ENCODE measurements at places on chromosomes 11 and 22.

DNA sequence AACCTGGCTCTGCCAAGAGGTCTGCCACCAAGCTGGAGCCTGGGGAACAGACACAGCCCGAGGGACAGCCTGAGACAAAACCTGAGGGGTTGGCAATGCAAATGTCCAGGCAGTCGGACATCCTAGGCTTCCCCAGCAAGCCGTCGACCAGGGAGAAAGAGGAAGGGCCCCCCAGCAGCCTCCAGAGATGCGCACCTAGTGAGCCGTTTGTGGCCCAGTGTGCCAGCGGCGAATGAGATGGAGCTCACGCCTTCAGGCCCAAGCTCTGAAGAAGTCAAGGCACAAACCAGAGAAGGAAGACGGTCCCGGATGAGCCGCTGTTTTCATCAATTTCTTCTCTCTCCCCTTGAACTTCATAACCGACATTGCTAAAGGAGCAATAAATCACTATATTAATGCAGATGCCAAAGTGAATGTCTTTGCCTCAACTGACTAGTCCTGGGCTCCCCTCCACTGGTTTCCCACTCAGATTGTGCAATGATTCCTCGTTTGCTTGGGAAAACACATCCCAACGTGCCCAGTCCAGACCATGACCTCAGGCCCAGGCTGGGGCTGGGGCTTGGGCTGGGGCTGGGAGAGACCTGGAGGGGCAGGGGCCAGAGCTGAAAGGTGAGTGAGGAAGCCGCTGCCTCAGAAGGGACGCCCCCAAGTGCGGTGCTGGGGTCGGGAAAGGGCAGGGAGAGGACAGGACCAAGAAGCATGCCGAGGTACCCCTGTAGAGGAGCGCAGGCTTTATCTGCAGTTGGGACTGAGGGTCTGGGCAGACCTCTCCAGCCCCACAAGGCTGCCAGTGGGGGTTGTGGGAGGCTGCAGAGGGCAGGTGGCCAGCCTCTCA, 3.5 kb upstream of the DGCR2 start:
- DNase-seq = no peak

DNA sequence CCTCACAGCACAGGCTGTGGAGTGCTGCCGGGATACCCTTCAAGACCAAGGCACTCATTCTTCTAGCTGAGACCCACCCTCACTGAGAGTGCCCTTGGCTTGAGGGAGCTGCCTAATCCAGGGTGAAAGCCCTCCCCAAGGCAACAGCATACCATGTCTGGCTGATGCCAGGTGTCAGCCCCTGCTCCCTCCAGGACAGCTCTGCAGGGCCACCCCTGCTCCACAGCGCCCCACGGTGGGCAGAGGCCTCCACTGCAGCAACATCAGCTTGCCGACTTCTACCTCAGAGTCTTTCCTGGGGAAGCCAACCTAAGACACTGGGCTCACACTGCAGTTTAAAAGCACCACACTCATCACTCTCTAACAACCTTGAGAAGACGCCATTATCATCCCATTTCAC, 29.0 kb downstream of the TTLL1 start:
- DNase-seq = peak; percentile 22

DNA sequence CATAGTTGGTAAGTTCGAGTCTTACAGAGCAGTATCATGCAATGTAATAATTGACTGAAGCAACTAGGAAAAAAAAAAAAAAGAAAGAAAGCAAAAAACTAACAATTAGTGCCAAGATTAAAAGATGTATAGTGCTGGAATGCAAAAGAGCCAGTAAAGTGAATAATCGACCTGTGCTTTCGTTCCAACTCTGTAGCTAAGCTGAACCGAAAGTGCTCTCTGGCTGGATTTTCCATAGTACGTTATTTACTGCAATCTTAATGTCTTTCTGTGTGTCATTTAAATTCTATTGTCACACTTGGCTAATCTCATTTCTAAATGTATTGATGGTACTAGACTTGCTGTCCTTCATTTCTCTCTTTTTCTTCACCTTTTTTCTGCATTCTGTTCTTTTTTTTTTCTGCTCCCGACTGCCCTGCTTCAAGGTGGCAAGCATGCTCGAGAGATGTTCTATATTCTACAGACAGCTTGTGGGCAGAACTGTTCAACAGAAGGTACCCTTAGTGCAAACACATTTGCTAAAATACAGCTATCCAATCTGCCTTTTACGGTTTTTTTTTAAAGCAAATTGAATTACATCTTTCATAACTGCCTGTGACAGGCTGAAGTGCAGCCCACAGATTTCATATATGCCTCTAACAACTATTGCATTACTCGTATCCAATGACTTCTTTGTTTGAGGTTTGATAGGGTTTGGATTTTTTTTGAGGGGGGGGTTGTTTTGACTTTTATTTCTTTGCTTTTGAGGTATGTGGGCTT, 204.2 kb upstream of the MTNR1B start:
- no peak for DNase-seq

- DNase-seq = no peak
Measured at GRCh38 chr22:22818861-22819855, 68.5 kb upstream of the IGLL5 start.

DNA sequence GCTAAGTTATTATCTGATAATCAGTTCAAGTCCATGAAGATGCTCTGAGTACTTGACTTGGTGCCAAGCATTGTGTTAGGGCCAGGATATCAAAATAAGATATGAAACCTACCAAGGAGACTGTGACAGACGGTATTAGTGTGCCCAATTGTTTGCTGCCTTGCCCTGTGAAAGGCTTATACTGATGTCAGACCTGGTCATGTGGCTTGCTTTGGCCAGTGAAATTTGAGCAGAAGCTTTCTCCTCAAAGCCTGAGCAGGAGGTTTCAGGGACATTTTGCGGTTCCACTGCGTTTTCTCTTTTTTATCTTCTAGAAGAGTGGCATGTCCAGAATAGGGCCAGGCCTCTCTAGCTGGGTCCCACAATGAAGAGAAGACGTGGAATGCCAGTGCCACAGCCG, 15.8 kb upstream of the PKNOX2 start:
- DNase-seq = no peak

GRCh38 chr11:121575963-121576290, 123.2 kb upstream of the SORL1-AS1 start:
- DNase-seq = no peak

DNA sequence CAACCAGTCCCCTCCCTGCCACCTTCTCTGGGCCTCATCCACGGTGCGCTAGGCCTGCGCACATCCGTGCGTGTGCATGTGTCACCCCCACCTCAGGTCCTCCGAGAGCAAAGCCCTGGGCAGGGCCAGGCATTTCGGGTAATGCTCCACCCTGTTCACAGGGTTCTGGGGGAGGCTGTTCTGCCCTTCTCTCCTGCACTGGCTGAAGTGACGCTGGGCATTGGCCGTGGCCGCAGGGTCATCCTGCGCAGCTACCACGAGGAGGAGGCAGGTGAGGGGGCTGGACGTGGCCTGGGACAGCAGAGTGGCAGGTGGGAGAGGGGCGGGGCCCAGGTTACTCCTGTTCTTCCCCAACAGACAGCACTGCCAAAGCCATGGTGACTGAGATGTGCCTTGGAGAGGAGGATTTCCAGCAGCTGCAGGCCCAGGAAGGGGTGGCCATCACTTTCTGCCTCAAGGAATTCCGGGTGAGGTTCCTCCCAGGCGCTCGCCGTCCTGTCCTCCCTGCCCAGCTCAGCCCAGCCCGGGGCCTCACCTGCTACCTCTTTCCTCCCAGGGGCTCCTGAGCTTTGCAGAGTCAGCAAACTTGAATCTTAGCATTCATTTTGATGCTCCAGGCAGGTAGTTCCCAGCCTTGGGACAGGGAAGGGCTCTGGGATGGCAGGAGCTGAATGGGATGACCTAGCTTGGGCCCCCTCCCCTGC, 3.9 kb downstream of the RAD9A start:
- DNase-seq = no peak

All from T-helper 9 cell (primary cell).